Lung microvascular endothelial cell (primary cell): ENCODE measurements at places on chromosomes 16 and 17. TPM values are rescaled to one million over a fixed set of nuclear protein-coding genes. Genes with fewer than 3 reads are reported as not detected.
A peak's percentile ranks its signal among the peaks of the same experiment; 100 is the strongest.

DNA sequence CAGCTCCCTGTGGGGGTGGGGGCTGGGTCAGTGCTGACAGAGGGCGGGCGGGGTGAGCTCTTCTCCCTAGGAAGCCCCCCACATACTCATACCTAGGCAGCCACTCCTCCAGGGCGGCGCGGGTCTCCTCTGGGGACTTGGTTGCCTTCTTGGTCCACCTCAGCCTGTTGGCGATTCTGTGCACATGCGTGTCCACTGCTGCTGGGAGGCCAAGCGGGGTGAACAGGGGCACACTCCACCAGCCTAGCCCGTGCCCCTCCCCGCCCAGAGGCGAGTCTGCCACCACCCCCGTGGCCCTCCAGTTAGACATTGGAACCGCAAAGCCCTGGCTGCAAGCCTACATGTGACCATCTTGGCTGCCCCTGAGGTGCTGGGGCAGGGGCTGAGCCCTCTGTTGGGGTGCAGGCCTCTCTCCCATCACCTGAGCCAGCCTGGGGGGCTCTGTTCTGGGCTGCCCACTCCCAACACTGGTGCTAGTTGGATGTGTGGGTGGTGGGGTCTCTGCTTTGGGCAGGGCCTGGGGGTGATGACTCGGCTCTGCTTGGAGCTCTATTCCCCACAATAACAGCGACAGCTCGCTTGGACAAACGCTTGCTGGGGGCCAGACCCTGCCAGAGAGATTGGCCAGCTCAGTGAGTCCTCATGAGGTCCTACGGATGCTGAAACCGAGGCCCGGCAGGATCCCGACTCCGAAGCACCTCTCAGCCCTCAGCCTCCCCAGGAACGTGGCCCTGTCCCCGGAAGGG is 7.4 kb downstream of the NTHL1 start:
- DNase-seq, result no peak

DNA sequence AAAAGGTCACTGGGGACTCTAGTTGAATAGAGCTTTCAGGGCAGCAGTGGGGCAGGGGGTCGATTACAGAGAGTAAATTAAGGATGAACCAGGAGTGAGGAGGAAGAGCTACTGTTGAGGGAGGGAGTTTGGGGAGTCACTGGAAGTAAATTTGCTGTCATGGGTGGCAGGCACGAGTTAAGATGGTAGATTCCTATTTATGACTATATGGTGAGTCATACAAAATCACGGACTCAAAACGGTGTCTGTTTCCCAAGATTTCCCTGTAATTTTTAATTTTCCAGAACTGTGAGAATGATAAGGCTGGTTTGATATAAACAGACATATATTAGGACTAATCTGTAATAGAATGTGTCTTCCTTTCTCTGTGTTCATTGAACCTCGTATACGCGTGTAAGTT is 287.6 kb upstream of the GOT2 start:
- DNase-seq, result no peak

- DNase-seq, result no peak
These were observed 2.8 kb downstream of the IRX5 start for GRCh38 chr16:54933281-54934011.

DNA sequence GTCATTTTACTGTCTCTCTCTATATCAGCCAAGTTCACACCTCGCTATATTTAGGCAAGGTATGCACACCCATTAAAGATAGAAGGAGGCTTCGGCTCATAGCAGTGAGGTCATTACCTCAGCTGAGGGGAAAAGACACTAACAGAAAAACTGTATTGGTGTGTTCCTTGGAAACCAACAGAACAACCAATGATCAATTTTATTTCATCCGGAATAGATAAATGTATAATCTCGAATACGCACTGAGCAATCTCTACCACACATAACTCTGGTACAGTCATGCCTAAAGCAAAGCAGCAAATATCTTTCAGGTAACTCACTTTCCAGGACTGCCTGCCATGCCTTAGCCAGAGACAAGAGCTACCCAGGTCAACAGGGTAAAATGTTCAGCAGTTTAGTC is 109.9 kb upstream of the CORO6 start:
- DNase-seq, result no peak

GRCh38 chr17:77184474-77184873 is 43.7 kb downstream of the SEC14L1 start:
- DNase-seq, result no peak

The ITGAD gene
- total RNA-seq, result not detected in 2 replicates

DNA sequence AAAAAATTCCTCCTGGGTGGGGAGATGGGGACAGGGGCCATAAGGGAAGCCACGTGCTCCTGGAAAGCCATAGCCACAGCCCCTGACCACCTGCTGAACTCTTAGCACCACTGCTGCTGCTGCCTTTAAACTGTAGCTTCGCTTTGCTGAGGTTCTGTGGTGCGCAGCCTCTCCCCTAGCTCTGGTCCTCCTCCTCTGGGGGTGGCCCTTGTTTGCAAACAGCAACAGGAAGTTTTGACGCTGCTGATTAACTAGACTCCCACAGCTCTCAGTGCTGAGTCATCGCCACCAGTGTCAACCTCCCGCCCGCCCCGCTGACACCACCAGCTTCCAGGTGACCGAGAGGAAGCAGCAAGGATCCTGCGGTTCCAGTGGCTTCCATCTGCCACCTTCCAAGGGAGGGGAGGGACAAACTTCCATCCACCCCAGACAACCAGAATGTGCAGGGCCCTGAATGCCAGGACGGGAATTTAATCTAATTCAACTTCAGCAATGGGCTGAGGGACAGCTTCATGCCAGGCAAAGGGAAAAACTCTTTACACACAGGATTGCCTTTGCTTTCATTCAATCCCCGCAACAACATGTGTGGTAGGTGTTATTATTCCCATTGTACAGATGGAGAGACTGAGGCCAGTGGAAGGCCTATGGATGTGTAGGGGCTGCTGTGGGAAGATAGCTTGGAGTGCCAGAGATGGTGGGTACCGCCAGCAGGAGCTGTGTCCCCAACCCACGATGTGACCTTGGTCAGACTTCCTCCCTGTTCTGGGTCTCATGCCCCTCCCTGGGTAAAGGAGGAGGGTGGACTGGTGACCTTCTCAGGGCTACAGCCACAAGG is 8.1 kb upstream of the KIFC3 start:
- DNase-seq, result peak; percentile 91
